Adrenal gland (tissue), 19 donors: ENCODE measurements at places on chromosomes 3 and 15. TPM values are rescaled to one million over a fixed set of nuclear protein-coding genes. Genes with fewer than 3 reads are reported as not detected.

The SNX22 gene
- total RNA-seq, result 2.5 TPM

The DOCK3 gene
- total RNA-seq, result 2.3 TPM

The ELL3 gene
- 5.0 TPM for total RNA-seq

The FOXL2NB gene
- 4.7 TPM for total RNA-seq

The RBPMS2 gene
- 4.2 TPM for total RNA-seq

The DHFR2 gene
- 8.5 TPM for total RNA-seq

The DAZL gene
- total RNA-seq, result not detected

DNA sequence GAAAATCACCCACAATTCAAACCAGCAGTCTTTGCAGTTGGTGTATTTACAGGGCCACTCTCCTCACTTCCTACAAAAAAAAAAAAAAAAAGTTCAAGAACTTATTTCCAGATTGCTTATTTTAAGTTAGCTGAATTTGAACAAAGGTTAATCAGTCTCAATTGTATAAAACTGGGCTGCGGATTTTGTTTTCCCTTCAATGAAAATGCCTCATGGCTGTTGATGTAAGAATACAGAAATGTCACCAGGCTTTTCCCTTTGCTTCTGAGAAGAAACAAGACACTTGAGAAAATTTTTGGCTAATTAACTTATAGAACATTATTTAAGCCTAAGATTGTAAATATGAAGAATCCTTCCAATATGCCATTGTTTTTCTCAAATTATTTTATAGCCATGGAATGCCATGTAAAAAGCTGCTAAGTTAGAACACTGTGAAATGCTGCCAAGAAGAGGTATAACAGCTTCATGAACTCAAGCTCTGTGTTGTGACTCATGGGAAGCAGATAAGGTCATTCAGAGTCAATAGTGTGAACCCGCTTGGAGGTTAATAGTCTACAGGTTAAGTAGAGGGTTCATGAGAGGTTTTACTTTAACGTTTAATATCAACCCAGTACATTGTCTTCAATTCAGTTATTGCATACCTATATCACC is 84.3 kb upstream of the ABI3BP start:
- peak; percentile 28 for DNase-seq

- DNase-seq, result no peak
Observed at GRCh38 chr3:154862265-154862664, 217.9 kb upstream of the MME start.

GRCh38 chr15:99085413-99086326 is 19.2 kb upstream of the SYNM start:
- no peak for DNase-seq

GRCh38 chr3:52435246-52436101 is 9.4 kb downstream of the SEMA3G start:
- DNase-seq, result no peak

DNA sequence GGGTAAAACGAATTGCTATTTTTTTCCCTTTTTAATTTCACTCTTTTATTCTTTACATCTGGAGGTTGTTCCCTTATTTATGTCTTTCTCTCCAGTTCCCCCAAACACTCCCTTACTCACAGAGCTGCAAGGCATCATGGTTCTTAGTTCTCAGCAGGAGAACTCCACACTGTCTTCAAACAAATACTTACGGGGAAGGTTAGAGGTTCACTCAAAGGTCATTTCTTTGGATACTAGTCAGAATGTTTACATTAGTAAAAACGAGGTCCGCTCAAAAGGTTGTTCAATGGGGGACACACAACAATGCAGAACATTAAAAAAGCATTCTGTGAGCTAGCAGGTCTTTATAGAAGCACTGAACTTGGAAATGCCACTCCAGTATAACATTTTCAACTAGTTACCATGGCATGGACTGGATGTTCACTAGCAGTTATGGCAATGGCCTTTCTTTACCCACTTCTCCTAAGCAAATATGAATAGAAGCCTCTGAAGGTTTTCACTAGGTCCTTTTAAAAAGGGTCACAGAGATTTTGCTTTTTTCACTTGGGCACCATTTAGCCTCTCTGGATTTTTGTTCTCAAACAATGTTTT is 201.7 kb downstream of the MEIS2 start:
- no peak for DNase-seq

DNA sequence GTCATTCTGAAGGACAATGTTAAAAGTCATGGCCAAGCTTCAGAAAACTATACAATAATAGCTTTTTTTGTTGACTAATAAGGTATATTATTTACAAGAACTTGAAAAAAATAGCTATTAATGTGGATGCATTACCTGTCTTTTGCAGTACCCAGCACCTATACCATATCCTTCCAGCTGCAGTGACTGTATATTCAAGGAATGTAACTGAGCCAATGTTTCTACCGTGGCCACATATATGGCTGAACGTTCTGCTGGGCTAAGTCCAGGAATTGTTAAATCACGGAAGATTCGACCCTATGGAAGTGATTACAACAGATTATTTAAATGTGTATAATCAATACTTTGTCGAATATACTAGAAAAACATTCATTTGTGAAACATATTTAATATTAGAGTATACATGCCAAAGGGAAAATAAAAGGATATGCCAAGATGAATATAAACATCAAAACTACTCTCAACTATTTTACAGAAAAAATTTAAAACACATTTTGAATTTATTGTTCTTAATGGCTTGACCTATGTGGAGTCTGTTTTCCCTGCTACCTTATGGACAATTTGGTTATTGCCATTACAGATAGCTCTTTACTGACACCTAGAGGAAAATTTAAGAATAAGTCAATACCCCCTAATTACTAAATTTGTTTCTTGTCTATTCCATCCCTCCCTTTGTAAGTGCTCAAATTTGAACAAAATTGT is 17.6 kb downstream of the ACAD11 start:
- no peak for DNase-seq

DNA sequence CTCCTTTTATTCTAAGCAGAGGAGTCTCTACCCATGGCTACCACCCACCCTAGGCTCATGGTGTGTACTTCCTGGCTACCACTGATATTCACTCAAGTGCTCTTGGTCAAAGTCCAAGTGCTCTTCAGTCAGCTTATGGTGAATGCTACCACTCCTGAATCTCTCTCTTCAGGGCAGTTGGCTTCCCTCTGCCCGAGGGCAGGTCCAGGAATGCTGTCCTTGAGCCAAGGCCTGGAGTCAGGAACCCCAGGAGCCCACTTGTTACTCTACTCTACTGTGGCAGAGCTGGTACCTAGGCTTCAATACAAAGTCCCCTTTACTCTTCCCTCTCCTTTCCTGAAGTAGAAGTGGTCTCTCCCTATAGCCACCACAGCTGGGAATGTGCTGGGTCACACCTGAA is 226.0 kb downstream of the DIPK2A start:
- no peak for DNase-seq

- no peak for DNase-seq
Observed at GRCh38 chr3:27345045-27345444, 24.1 kb downstream of the NEK10 start.

DNA sequence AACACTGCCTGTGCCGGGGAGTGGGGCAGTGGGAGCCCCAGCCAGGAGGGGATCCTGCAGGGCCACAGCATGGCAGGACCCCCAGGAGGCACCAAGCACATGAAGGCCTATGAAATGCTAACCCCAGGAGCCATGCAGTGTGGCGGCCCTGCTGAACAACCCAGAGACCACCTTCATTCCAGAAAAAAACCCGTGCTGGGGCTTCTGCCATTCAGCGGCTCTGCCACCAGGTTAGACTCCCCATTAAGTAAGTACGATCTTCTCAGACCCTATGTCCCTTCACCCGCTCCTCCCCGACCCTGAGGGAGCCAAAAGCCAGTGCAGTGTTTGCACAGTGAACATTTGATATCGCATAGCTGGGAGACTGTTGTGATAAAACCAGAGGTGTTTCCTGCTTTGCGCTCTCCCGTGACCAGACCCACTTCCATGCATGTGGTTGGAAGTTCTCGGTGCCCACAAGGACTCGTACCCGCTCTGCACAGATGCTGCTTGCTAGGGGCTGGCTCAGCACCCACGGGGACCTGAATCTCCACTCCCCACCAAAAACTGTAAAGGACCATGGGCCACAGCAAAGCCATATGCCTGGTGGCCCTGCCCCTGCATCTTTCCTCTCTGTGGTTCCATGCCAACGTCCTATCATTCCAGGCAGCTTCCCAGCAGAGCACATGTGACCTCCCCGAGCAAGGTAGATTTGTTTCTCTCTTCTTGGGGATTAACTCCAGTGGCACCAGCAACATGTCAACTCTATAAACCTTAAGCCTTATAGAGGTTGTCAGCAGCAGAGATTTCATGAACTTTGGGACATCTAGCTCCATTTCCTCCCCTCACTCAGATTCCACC is 5.3 kb downstream of the PLA2G4D start:
- DNase-seq, result no peak

DNA sequence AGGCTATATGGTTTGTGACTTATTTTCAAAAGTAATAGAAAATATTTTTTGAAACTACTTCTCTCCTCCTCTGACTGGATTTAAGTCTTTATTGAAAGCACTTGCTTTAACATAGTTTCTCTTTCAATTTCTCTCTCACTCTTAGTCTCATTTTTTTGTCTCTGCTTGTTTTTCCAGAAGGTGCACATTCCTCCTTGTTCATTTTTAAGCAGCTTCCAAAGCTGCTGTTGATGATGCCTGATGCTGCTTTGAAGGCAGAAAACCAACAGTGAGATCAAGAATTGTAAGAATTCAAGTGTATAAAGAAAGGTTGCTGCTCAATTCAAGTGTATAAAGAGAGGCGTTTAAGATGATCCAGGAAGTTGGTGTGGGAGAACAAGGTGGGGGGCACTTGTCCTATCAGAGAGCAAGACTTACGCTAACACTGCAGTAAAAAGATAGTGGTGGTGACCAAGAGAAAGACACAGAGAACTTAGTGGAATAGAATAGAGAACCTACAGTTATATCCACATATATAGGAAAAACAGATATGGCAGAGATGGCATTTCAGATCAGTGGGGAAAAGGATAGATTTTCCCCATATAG is 12.1 kb downstream of the NR2C2 start:
- no peak for DNase-seq

DNA sequence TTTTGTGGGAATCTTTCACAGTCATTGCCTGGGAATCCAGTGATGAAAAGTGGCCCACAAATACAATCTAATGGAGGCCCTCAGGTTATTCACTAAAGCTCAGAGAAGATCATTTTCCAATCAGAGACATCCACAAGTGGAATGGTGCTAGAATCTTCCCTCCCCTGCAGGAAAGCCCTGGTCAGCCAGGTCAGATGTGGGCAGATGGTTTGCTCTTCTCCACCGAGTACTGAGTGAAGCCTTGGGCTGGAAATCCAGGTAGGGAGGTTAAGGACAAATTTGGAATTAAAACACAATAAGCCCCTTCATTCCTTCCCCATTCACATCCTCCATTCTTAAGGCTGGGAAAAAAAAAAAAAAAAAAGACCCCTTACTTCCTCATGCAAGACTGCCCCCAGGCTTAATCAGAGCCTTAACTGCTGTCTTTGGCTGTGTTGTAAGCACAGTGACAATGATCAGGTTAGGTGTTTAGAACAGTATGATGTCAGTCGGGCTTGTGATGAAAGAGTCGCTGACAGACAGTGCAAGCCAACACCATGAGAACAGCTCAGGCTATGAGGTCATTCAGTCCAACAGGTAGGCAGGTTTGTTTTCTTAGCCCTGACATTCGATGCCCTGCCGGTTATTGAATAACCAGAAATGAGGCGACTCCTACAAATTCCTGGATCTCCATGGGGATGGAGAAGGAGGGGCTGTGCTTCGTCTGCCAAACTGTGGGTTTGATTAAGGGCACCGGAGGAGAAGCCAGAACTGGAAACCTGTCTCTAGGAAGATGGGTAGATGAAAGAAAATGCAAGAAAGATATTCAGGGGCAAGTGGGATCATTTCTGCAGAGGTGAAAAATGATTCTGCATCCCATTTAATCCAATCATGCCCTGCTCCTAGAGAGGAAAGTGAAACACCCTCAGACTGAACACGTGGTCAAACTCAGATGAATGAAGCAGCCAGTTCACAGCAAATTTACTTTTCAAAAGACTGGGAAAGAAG is 23.5 kb upstream of the HES1 start:
- DNase-seq, result no peak

- DNase-seq, result no peak
Observed at GRCh38 chr3:100521439-100521845, 29.0 kb downstream of the TMEM45A start.

DNA sequence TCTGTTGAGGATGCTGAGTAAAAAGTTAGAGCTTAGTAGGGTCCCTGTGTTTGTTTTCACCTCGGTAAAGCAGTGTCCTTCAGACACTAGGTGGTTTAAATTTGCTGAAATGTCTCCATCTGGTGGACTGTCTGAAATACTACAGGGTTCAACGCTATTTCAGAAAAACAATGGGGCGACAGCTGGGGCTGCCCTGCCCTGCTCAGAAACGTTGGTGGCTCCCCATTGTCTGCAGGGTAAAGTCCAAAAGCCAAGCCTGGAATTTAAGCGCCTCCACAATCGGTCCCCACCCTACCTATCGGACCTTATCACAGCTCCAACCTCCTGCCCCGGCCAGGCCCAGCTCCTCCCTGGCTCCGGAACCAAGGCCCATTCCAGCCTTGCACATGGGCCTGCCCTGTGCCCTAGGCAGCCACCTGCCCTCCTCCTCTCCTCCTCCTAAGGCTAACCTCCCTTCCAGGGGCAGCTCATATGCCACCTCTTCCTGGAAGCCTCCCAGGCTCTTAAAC is 4.3 kb upstream of the TSEN2 start:
- DNase-seq, result no peak

- DNase-seq, result no peak
Observed at GRCh38 chr3:41652931-41653330, 309.0 kb downstream of the ULK4 start.

DNA sequence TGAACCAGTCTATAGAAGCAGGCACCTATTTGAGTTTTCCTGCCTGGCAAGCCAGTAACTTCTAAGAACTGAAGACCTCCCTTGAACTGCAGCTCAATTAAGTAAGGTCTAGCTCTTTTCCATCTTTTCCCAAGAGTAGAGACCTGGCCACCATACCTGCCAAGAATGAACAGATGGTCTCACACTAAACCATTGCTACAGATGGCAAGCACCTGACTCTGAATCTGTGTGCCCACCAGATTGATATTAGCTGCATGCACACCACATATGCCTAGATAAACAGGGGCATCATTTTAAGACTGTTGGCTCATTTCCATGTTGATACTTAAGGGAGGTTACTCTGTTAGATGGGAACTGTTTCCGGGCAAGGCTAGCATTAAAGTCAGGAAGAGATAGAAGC is 34.8 kb upstream of the GSK3B start:
- DNase-seq, result no peak

DNA sequence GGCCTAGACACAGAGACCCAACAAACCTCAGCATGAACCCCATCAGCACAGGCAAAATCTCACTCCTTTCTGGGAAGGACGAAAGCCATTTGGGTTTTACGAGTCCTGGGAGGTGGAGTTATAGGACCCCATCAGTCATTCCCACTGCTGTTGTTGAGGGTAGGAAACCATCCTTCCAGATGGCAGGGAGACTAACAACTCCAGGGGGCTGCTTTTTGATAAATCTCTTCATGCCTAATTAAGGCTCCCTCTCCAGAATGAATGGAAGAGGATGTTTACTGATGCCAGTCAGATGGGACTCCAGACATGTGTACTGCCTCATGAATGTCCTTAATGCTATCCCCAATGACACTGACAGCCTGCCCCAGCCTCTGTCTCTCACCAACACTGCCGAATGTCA is 75.3 kb downstream of the ST8SIA2 start:
- no peak for DNase-seq

- no peak for DNase-seq
Observed at GRCh38 chr3:29152379-29152778, 128.5 kb upstream of the RBMS3 start.
